LoVo (cell line): ENCODE measurements at places on chromosomes 7 and 10.

GRCh38 chr7:153030976-153031375 is 271.4 kb downstream of the ACTR3B start:
- no peak for DNase-seq

DNA sequence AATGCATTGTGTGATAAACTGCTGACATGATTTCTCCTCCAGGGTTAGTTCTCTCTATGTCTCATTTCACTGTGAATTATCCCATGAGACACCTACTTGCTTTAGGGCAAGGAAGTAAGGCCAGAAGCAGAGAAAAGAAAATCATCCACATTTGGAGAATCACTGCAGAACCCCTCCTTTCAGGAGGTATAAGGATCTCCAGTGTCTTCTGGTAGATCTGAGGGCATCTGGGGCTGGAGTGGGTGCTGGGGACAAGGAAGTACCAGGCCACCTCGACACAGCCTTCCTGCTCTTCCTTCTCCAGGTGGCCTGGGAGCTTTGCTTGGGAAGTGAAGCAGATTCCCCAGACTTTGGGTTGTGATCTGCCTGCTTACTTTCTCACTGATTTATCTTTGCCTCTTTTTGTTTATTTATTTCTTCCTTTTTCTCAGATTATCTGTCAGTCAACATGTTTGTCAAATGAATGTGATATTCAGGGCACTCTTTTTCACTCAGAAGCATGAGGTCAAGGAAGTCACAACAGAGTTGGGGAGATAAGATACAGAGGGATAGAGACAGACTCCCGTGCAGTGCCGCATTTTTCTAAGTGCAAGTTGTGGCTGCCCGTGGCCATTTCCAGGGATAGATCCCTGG is 12.4 kb upstream of the CAMK2G start:
- peak; percentile 50 for DNase-seq

GRCh38 chr7:66739953-66740301 is 606 bp upstream of the RABGEF1 start:
- DNase-seq: peak; percentile 20

DNA sequence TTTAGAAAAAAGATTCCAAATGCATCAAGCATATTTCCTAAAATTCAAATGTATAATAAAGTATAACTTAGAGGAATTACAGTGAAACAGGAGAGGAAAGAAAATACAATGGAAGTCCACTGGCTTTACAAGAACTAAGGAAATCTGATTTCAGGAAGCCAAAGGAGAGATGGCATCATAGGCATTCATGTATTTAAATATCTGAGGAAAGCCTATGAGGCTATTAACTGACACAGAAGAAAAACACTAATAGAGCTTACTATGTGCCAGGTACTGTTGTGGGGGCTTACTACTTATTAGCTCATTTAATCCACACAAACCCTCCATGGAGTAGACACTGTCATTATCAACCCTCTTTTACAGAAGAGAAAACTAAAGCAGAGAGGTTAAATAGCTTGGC is 92.2 kb downstream of the SRPK2 start:
- no peak for DNase-seq

GRCh38 chr7:55770778-55771177 is 91.8 kb downstream of the SEPTIN14 start:
- DNase-seq: peak; percentile 20

DNA sequence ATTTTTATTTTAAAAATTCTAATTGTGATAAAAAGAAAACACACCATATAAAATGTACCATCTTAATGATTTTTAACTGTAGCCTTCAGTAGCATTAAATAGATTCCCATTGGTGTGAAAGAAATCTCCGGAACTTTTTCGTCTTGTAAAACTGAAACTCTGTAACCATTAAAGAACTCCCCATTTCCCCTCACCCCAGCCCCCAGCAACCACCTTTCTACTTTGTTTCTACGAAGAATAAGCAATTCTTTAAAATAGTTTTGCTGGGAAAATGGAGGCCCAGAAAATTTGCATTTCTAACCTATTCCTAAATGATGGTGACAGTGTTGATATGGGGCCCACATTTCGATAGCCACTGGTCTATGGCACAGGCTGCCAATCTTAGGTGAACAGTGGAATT is 305.4 kb upstream of the PFKP start:
- no peak for DNase-seq

DNA sequence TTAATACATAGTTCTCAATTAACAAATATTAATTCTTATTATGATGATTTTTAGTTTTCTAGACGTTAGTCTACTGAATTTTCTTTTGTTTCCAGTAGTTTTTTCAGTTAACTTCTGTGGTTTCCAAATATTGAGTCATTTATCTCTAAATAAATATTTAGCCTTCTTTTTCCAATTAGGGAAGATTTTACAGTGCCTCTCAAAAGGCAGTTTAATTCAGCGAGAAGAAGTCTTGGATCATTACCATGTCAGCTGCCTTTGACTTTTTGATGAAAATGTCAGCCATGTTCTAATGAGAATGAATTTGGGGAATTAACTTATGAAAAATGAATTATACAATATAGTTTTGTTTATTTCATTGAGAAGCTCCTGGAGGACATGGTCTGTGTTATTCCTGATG is 90.0 kb downstream of the CDK14 start:
- no peak for DNase-seq

- DNase-seq: peak; percentile 32
These were observed 54.9 kb upstream of the ANK3 start for GRCh38 chr10:60444494-60445064.

- no peak for DNase-seq
These were observed 637.4 kb upstream of the MKI67 start for GRCh38 chr10:128763588-128763987.

GRCh38 chr10:101114646-101115045 is 16.5 kb upstream of the TLX1 start:
- DNase-seq: no peak

DNA sequence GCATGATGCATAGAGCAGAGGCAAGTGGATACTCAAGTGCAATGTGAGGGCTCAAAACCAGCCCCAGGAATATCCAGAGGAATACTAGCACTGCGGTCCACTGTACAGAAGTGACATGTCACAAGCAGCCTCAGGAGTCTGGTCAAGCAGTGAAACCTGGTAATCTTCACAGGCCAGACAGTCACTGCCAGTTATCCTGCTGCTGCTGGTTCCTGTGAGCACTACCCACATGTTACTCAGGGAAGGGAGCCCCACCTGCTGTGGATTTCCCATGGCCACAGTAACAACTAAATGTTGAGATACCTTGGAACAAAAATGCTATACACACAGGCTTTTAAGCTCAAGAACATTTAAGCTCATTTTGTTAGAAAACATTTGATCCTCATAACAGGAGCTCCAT is 103.0 kb downstream of the RNF133 start:
- no peak for DNase-seq

- DNase-seq: no peak
These were observed 80.0 kb upstream of the PCDH15 start for GRCh38 chr10:54880996-54881395.

GRCh38 chr10:101995451-101996063 is 60.4 kb downstream of the ARMH3 start:
- no peak for DNase-seq

DNA sequence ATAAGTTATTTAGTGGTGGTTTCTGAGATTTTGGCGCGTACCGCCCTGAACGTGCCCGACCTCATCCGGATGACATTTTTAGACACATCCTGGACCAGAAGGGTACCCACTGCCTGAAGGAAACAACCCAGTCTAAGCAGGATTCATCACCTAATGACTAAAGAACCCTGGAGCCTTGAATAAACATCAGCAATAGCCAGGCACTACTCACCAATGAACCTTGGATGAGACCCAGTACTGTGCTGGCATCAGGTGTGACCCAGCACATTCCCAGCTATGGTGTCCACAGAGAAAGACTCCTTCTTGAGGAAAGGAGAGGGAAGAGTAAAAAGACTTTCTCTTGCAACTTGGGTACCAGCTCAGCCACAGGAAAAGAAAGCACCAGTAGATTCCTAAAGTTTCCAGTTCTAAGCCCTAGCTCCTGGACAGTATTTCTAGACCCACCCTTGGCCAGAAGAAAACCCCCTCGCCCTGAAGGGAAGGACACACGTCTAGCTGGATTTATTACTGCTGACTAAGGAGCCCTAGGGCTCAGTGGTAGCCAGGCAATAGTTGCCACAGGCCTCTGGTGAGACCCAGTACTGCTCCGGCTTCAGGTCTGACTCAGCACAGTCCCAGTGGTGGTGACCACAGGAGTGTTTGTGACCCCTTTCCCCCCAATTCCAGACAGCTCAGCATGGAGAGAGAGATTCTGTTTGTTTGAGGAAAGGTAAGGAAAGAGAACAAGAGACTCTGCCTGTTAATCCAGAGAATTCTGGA is 32.5 kb downstream of the ZNF277 start:
- no peak for DNase-seq

- DNase-seq: no peak
These were observed 28.4 kb upstream of the PTPRN2 start for GRCh38 chr7:158616050-158616449.

DNA sequence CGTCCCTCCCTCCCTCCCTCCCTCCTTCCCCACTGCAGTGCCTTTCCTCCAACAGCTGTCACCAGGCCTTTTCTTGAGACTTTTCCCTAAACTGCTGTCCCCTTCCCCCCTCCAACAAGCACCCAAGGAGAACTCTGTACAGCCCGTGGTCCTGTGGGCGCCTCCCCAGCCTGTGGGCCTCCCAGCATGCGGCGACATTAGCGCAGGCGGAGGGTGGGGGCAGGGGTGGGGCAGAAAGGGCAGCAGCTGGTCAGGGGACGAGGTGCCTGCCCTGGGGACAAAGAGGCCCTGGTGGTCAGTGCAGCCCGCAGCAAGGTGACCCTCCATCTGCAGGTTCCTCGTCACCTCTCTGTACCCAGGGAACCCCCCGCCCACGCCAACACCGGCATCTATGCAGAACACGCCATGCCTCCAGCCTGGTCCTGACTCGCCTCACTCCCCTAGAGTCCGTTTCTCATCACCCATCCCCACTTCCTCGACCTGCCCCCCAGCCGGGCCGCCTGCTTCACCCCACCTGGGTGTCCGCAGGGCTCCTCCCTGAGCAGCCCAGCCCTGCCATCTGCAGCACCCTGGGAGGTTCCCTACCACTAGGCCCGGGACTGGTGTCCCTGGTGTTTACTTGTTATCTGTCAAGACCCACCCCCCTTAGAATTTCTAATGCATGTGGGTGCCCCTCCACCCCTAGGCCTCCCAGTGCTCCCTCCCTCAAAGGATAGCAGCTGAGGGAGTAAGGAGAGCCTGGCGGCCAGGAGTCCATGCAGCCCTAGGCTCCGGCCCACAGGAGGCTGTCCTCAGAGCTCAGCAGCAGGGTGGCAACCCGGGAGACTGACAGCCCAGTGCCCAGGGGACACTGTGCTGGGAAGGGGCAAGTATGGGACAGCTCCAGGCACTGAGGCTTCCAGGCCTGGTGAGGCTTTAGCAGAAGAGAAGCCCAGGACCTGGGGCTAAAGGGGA is 147.8 kb downstream of the ARHGAP22 start:
- DNase-seq: no peak

- no peak for DNase-seq
These were observed 152.4 kb downstream of the RNF133 start for GRCh38 chr7:122546496-122546895.

DNA sequence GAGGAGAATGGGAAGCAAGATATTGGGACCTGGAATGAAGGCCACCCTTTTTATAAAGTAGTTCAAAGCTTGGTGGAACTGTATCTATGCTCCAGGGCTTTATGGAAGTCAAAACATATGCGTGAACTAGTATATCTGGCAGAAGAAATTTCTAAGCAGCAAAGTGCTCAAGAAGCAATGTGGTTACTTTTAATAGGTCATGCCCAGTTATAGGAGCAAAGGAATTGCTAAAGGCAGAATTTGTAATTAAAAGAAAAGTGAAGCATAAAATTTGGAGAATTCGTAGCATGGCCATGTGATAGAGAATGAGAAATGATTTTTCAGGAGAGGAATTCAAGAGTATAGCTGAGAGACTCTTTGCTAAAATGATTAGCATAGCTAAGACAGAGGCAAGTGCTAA is 1110.4 kb downstream of the XPNPEP1 start:
- DNase-seq: no peak

DNA sequence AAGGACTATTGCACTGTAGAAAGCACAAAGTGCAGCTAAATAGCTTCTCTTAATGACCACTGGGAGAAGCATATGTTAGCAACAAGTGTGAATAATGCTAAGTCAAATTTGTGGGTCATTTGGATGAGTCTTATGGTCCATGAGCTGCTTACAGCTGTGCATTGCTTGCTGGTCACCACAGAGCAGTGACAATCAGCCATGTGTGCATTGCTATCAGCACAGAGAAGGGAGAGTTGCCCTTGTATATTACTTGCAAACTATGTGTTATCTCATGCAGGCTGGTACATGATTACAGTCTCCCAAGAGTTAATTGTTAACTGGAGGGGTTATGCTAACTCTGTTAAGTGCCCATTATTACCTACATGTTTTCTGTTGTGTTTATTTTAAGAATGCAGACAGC is 25.7 kb downstream of the MRPS33 start:
- no peak for DNase-seq

DNA sequence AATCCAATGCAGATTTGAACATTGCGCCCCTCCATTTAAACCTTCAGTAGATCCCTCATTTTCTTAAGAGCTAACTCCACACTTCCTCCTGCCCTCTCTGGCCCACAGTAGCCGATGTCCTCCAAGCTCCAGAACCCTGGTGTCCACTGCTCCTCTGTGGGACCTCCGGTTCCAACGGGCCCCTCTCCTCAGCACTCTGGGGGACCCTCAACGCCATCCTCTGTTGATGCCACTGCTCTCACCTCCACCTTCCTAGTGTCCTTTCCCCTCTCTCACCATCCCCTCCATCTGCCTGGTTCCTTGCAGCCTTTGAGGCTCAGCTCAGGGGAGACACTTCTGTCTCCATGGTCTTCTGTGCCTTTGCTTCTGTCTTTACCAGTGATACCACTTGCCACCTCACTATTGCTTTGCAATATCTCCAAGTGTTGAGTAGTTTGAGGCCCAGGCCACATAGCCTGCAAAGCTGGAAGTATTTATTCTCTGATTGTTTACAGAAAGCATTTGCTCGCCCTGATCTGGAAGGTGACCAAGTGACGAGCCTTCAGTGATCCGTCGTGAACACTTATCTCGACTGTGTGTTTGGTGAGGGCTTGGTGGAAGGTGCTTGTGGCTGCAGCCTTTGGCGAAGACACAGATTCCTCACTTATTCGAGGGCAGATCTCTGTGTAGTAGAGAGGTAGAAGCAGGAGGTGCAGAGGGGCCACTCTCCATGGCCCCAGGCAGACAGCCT is 104.8 kb upstream of the SHH start:
- no peak for DNase-seq

DNA sequence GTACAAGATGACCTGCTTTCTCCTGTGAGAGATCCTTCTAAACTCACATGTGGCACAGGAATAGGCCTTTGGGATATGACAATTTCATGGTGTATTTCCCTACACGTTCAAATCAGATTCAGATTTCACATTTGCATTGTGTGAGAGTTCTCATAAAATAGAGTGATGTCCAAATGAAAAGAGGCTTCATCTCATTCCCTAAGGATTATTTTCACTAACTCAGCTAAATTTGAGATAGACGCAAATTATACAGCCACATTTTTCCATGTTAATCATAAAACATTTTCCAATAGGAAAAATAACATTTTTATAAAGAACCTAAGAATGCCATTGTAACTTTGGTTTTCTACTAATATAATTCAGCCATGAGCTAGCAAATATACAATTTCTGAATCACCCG is 35.5 kb upstream of the PARD3 start:
- no peak for DNase-seq

- peak; percentile 77 for DNase-seq
These were observed 95.4 kb downstream of the ZRANB1 start for GRCh38 chr10:125037145-125037877.
